ENCODE measurements at places on chromosomes 11 and 22.

DNA sequence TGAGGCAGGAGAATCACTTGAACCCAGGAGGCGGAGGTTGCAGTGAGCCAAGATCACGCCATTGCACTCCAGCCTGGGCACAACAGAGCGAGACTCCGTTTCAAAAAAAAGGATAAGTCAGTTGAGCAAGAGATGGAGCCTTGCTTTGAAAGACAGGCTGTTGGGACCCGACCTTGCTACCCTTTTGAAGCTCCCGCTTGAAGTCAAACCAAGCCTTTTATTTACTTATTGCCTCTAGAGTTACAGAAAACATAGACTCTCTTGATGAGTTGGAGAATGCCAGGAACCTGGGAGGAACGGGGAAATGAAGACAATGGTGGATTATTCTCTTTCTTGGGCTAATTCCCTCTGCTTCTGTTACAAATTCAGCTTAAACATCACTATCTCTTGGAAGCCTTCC is 4.9 kb downstream of the SYN3 start:
- no peak for DNase-seq

GRCh38 chr22:50739279-50739691 is 1.3 kb downstream of the ACR start:
- no peak for DNase-seq

DNA sequence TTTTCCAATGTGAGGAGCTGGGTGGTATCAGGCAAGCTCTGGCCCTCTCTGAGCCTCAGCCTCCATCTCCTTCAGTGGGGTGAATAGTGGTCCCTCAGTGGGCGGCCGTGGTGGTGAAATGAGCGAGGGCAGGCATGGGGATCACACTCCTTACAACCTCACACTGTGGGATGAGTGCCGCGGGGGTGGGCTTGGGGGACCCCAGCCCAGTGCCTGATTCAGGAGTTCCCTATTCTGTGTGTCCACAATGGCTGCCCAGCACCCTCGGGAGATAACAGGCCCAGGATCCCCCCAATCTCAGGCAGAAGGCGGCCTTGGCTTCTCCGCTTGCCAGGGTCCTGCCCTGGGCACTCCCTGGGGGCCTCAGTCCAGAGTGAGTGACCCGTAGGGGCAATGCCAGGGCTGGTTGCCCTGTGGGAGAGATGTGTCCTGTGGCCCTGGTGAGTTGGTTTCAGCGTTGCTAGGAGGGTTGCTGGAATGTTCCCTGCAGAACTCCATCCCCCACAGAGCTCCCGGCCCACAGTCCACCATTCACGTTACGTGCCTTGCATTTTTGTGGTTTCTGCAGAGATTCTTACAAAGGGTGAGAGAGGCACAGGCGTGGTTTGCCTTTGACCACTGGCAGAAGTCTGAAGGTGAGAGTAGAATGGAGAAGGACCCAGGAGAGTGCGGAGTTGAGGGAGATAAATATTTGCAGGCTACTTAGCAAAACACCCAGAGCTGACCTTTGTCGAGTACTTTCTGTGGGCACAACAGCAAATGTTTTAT is 2.9 kb downstream of the ALDH3B1 start:
- no peak for DNase-seq

GRCh38 chr22:30240541-30241417 is 5.8 kb downstream of the LIF start:
- DNase-seq, result no peak

GRCh38 chr11:35927682-35928081 is 16.2 kb upstream of the LDLRAD3 start:
- no peak for DNase-seq

- no peak for DNase-seq
These were observed 2.7 kb downstream of the RELA start for GRCh38 chr11:65660038-65660437.

- DNase-seq, result no peak
These were observed 6.9 kb upstream of the CYP2R1 start for GRCh38 chr11:14898906-14899305.

GRCh38 chr11:125320347-125321076 is 156.0 kb downstream of the PKNOX2 start:
- DNase-seq, result no peak

DNA sequence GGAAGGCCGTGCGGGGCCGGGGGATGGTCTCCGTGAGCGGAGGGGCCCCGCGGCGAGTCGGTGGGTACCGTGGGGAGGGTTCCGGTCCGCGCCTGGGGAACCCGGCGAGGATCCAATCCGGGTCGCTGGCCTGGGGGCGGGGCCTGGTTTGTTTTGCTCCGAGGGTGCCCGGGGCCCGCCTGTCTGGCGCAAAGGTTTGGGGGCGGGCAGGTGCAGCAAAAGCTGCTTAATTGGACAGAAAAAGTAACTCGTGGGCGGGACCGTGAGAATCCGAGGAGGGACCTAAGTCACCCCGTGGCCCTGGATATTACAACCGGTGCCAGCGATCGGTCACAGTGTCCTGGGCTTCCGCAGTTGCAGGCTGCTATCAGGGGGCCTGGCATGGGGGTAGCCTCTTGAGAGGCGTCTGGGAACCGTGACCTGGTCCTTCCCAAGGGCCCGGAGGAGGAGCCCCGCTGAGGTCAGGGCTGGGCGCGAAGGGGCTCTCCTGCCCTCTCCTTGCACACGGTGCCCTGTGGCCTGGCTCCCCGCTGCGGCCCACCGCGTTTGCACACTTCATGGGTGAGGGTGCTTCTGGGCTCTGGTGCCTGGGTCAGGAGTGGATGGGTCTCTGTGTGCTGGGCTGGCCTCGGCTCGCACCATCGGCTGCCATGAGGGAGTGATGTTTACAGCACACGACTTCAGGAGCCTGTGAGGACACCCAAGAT is 1.4 kb downstream of the PNPLA2 start:
- peak; percentile 91 for DNase-seq

- DNase-seq, result no peak
These were observed 49.0 kb downstream of the ARHGAP42 start for GRCh38 chr11:100735949-100736675.

DNA sequence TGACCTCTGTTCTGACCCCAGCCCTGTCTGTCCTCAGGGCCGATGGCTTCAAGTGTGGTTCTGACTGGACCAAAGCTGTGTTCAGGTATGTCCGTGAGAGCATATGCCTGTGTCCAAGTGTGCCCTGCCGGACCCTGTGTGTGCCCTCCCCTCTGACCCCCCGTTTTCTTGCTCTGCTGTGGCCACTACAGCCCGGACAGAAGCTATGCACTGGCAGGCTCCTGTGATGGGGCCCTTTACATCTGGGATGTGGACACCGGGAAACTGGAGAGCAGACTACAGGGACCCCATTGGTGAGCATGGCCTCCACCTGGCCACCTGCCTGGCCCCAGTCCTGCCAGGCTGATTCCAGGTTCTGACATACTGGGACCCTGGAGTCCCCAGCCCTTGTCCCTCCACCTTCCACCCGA is 14.5 kb downstream of the ATG16L2 start:
- no peak for DNase-seq

DNA sequence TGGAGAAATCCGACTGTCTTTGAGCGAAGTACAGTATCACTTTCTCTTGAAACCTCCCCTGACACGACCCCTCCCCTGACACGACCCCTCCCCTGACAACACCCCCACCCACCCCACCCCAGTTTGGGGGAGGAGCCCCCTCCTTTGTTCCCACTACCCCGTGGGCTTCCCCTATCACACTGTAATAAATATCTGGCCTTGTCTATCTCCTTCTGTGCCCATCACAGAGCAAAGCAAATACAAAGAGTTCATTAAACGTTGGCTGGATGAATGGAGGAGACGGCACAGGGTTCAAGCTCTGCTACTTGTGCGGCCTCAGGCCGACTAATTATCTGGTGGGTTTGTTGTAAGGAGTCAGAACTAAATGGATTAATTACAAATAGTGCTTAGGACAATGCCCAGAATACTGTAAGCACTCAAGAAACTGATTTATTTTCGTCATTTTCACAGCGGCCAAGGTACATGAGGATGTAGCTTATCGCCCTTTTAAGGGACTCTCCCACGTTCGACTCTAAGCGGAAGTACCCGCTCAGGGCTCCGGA is 628 bp upstream of the GGA1 start:
- no peak for DNase-seq

GRCh38 chr11:7046474-7047175 is 26.3 kb downstream of the NLRP14 start:
- DNase-seq, result no peak

GRCh38 chr22:29478326-29479276 is 1.4 kb upstream of the NEFH start:
- no peak for DNase-seq

GRCh38 chr22:22974795-22975580 is 87.4 kb downstream of the IGLL5 start:
- DNase-seq, result no peak

GRCh38 chr11:43747130-43747802 is 66.7 kb downstream of the HSD17B12 start:
- no peak for DNase-seq

DNA sequence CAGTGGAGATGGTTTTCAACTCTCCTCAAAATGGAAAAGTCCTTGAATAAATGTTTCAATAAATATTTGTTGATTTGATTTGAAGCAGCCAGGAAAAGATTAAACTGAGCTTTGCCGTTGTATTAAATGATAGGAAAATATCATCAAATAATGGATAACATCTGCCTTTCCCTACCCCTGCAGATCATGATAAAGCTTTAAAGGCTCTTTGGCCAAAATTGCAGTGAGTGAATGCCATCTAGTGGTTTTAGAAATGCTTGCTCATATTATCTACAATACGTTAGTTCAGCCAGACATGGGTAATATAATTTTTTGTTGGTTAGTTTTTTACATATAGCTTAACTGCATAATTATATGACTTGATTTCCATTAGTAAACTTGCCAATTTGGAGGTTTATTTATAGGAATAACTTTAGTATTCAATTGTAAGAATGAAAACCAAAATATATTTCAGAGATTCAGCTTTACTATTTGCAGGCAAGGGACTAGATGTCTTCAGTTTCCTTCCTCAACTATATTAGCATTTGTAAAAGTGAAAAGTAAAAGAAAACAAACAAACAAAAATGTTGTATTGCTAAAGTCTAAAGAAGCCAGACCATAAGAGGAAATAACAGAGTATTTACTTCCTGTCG is 159.2 kb downstream of the MSANTD4 start:
- no peak for DNase-seq

DNA sequence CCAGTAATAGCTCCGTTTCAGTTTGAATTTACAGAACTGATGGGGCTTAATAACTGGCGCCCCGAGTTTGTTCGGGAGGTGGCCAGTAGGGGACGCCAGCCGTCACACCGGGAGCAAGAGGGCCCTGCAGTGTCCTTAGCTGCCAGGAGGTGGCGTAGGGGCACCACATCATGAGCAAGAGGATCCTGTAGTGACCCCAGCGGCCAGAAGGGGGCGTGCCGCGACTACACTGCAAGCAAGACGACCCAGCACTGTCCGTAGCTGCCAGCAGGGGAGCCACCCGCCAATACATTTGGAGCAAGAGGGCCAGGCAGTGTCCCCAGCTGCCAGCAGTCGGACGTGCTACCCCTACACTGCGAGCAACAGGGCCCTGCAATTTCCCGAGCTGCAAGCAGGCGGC is 663.7 kb upstream of the B3GAT1 start:
- no peak for DNase-seq

DNA sequence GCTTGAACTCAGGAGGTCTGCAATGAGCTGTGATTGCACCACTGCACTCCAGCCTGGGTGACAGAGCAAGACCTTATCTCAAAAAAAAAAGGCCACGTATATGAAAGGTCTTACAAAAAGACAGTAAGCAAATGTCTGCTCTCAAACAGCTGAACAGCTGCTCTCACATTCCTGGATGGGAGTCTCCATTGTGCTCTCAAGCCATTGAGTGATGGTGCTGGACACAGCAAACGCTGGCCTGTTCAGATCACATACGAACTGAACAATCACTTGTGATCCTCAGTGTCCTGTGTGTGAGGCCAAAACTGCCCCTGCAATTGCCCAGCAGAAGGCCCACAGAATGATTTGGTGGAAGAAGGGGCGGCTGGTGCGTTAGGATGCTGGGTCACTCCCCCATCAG is 34.4 kb upstream of the YWHAH start:
- no peak for DNase-seq

GRCh38 chr22:50577987-50578775 is at the start of gene CPT1B:
TSS of gene CPT1B (minus strand) at chr22:50578427. CDS start at chr22:50577915, 512 bp downstream.
- DNase-seq, result no peak

- DNase-seq, result no peak
These were observed 9.8 kb upstream of the DSCAML1 start for GRCh38 chr11:117806846-117807245.

GRCh38 chr22:30027169-30027568 is 53.1 kb upstream of the HORMAD2 start:
- no peak for DNase-seq

GRCh38 chr22:41070665-41071331 is 21.6 kb upstream of the EP300 start:
- DNase-seq, result no peak

All from stimulated activated CD8-positive, alpha-beta memory T cell treated with anti-CD3 and anti-CD28 coated beads, Interleukin-12 subunit alpha, Interleukin-12 subunit beta, amount 100 ng/mL, for 1 hour (primary cell).